ENCODE measurements at places on chromosomes 16 and 17. TPM values are rescaled to one million over a fixed set of nuclear protein-coding genes. Genes with fewer than 3 reads are reported as not detected.

Gene TNFRSF17
- total RNA-seq: not detected

Gene FAM171A2
- 1.4 TPM for total RNA-seq

Gene SLC12A3
- total RNA-seq: not detected

Gene TMEM114
- total RNA-seq: not detected

All from nasal cavity respiratory epithelium epithelial cell of viscerocranial mucosa (primary cell).